Heart right ventricle (tissue), 16 donors: ENCODE measurements at places on chromosomes 6 and 20. TPM values are rescaled to one million over a fixed set of nuclear protein-coding genes. Genes with fewer than 3 reads are reported as not detected.

Gene RIPOR3
- 50.2 TPM for polyA plus RNA-seq

Gene OLIG3
- polyA plus RNA-seq: not detected

Gene SAMD3
- polyA plus RNA-seq: 0.51 TPM

Gene SLC17A3
- polyA plus RNA-seq: not detected

Gene LY6G6C
- not detected for polyA plus RNA-seq

Gene SOX18
- polyA plus RNA-seq: 60.0 TPM

Gene PTPN1
- 45.3 TPM for polyA plus RNA-seq

Gene FAM209B
- 0.62 TPM for polyA plus RNA-seq

Gene DEF6
- polyA plus RNA-seq: 1.7 TPM

Gene ABHD16B
- polyA plus RNA-seq: 0.32 TPM
